Jurkat, Clone E6-1 (cell line): ENCODE measurements at places on chromosomes 12 and 14.
A peak's percentile ranks its signal among the peaks of the same experiment; 100 is the strongest.

DNA sequence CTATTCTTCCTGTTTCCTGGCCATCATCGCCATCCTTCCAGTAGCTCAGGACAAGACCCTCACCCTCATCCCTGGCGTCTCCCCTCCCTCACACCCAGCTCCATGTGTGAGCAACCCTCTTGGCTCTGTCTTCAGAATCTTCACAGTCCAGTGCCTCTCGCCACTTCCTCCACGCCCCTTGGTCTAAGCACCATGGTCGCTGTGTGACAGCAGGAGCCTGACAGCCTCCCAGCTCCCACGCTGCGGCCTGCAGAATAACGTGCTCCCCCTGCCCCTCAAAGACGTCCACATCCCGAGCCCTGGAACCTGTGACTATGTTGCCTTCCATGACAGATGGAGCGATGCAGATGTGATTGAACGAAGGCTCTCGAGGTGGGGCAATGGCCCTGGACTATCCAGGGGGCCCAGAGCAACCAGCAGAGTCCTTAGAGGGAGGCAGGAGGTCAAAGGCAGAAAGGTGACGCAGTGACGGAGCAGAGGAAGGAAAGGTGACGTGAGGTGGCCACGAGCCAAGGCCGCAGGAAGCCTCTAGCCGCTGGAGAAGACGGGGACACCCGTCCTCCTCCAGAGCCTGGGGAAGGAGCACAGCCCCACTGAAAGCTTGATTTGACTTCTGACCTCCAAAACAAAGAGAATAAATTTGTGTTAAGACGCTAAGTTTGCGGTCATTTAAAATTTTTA is 139.8 kb downstream of the CALM1 start:
- DNase-seq: no peak

GRCh38 chr12:14394317-14395073 is 29.0 kb downstream of the ATF7IP start:
- DNase-seq: peak; percentile 87

DNA sequence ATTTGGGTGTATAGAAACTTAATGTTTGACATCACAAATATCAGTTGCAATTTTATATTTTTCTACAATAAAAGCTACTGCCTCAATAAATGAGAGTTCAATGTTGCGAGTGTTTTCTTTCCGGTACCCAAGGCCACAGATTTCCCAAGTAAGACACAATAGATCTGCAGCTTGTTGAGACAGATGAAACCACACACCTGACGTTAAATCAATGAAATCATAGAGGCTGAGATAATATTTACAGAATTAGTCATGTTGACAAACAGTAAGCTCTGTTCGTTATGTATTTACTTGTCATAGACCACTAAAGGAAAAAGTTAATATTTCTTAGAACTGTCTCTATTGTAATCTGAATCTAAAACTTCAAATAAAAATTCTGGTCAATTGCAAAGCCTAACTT is 49.2 kb upstream of the PTHLH start:
- no peak for DNase-seq

DNA sequence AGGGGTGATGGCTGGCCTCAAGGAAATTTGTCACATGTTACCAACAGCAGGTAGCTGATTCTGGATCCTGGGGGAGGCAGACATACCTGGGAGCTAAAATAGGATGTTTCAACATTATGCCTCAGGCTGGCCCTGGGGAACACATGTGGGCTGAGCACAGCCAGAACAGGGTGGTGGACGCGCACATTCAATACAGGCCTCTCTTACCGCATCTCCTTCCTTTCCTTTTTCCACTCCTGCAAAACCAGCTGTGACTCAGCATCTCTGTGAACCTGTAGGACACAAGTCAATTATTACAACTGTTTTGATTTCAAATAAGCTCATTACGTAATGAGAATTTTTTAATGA is 61.0 kb downstream of the NT5DC3 start:
- no peak for DNase-seq

DNA sequence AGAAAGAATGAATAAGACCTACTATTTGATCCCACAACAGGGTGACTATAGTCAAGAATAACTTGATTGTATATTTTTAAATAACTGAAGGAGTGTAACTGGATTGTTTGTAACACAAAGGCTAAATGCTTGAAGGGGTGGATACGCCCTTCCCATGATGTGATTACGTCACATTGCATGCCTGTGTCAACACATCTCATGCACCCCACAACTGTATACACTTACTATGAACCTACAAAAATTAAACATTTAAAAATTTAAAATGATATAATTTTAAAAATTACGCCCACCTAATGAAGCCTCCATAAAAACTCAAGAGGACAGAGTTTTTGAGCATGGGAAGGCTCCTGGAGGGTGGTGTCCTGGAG is 94.5 kb downstream of the SCARB1 start:
- DNase-seq: no peak

DNA sequence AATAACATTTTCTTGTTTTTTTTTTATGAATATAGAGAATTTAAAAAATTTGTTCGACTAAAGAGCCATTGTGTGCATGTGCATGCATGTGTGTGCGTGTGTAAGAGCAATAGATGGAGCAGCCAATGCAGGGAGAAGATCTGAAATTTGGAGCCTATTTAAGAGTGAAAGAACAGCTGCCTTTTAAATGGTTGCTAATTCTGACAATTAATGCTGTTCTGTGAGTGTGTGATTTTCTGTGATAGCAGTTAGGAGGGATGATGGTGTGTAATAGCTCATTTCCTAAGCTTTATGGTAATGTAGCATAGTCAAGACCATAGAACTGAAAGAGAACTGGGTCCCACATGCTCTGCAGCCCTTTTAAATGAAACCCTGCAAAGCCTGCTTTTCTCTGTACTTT is 137.9 kb downstream of the NRXN3 start:
- DNase-seq: no peak

- no peak for DNase-seq
Measured at GRCh38 chr12:52656616-52657015, 4.6 kb upstream of the KRT2 start.

DNA sequence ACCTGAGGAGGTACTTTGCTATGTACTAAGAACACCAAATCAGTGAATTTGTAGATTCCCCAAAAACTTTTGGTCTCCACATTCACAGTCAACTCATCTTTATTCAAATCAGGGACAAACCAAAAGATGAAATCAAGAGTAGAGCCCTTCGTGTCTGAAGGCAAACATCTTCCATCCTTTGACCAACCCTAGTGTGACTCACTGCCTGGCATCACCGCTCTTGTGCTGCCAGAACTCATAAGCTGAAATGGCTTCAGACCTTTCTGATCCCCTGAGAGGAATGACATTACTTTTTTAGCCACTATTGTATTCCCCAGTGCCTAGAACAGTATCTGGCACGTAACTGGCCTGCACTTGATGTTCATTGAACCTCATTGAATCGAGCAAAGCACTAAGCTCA is 50.1 kb downstream of the GOLGA5 start:
- no peak for DNase-seq

GRCh38 chr14:52700701-52701172 is 5.4 kb upstream of the ERO1A start:
- DNase-seq: no peak

DNA sequence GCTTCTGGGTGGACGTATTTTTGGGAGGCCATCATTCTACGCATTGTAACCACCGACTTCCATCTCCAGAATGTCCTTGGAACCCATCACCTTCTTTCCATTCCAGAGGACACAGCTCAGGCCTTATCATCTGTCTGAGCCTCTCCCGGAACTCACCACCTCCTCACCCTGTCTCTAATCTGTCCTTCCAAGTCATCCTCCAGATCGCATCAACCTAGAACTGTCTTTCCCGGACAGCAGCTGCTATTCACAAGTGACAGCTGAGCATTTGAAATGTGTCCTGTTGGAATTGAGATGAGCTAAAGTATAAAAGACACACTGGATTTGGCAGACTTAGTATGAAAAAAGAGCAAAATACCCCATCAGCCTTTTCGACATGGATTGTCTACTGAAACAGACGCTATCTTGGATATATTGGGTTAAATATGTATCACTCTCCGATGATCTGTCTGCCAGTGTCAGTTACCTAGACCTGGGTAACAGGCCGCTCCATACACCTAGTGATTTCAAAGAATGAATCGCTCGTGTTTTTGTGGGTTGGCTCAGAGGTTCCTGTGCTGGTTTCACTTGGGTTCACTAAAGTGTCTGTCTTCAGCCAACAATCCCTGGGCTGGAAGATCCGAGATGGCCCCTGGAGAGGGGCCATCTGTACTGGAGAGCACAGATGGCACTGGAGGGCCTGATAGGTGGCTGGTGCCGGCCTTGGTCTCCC is 104.4 kb upstream of the RFLNA start:
- DNase-seq: no peak

DNA sequence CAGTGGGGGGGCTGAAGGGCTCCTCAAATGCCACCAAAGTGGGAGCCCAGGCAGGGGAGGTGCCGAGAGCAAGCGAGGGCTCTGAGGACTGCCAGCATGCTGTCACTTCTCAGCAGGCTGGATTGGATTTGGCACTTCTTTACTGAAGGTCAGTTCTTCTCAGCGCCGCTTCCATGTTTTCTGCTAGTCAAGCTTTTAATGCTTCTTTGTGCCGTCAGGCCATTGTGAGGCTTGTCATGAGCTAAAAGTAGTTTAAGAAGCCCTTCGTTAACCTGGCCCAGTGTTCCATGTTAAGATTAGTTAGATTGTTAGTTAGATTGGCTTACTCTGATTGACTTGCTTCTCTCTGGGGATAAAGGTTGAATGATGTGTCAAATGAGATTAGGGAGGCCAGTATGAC is 13.4 kb downstream of the GABARAPL1 start:
- no peak for DNase-seq
